AG09309 (cell line): ENCODE measurements at places on chromosomes 7 and 10.

- no peak for DNase-seq
These were observed 256.6 kb downstream of the RPS24 start for GRCh38 chr10:78290131-78290750.

GRCh38 chr7:131147604-131148003, 180.1 kb upstream of the MKLN1 start:
- no peak for DNase-seq

DNA sequence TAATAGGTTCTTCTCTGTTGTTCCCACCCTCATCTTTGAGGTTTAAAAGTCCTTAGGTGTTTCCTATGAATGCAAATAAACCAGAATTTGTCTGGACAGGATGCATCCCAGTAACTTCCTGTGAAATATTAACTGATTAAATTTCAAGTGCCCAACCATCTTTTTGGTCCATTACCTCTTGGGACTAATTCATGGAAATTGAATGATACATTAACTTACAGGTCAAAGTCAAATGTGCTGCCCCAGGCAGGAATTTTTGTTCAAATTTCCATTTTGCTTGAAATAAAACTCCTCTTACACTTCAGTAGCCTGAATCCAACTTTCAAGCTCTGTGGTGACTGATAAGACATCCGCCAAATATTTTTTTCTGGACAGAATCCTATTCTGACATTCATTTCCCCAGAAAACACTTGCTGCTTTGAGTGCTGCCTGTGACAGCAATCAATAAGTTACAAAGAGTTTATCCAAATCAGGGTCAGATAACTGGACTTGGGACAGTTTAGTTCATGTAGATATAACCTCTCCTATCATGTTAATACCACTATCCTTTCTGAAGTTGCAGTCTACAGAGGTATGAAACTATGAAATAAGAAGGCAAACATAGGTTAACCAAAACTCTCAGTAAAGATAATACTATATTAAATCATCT, 383.5 kb downstream of the POM121L12 start:
- no peak for DNase-seq

DNA sequence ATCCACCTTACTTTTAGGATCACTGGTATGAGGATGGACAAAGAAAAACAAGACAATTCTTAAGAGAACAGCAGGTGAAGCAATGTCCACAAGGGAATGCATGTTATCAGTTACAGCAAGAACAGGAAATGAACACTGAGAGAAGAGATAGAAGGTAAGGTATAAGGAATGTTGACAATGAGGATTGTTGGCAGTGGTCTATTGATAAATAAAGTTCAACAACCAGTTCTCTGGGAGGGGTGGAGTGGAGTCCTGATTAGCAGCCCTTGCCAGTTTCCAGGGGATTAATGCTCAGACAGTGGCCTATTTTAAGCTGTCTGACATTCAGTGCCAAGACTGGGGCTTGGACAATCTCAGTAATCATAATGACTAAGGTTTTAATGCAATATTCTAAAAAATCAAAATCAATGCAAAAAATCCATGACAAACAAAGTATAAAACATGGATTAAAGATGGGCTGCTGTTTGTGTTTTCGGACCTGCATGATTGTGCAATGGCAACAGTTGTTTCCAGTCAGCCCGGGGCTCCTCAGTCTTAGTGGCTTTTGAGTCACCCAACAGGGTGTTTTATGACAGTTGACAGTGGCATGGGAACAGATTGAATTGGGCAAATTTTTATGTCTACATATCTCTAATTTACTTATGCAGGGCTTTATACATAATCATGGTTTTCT, 13.8 kb upstream of the AKR1B1 start:
- no peak for DNase-seq

DNA sequence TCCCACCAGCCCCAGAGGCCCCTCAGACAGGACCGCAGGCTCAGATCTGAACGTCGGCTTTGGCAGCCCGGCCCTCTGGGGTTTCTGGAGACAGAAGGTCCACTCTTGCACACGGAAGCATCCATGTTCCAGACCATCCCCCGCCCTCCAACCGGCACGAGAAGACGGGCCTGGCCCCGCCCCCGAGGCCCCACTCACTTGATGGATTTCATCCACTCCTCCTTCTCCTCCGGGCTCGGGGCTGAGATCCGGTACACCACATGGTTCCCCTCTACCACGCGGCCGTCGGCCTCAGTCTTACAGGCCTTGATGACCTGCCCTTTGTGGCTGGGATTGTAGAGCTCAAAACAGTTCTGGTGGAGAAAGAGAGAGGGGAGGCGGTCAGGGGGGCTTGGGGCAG, 107.3 kb downstream of the CYTH3 start:
- DNase-seq, result no peak

- no peak for DNase-seq
These were observed 3.9 kb upstream of the EPC1 start for GRCh38 chr10:32350811-32351350.

DNA sequence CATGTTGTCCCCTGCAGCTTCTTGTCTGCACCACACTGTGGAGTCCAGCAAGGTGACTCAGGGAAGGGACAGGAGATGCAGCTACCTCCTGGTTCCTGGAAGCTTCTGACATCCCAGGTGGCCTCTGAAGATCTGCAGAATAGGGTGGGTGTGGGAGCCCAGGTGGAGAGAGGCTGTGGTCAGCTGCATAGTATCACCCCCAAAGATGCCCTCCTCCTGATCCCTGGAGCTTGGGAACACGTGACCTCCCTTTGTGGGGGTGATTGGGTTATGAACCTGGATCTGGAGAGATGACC, 25.4 kb downstream of the CALML3 start:
- no peak for DNase-seq

- DNase-seq, result no peak
These were observed 170.3 kb downstream of the SEMA3E start for GRCh38 chr7:83478616-83479015.

- DNase-seq, result no peak
These were observed 8.8 kb downstream of the ADAP1 start for GRCh38 chr7:945556-946255.

DNA sequence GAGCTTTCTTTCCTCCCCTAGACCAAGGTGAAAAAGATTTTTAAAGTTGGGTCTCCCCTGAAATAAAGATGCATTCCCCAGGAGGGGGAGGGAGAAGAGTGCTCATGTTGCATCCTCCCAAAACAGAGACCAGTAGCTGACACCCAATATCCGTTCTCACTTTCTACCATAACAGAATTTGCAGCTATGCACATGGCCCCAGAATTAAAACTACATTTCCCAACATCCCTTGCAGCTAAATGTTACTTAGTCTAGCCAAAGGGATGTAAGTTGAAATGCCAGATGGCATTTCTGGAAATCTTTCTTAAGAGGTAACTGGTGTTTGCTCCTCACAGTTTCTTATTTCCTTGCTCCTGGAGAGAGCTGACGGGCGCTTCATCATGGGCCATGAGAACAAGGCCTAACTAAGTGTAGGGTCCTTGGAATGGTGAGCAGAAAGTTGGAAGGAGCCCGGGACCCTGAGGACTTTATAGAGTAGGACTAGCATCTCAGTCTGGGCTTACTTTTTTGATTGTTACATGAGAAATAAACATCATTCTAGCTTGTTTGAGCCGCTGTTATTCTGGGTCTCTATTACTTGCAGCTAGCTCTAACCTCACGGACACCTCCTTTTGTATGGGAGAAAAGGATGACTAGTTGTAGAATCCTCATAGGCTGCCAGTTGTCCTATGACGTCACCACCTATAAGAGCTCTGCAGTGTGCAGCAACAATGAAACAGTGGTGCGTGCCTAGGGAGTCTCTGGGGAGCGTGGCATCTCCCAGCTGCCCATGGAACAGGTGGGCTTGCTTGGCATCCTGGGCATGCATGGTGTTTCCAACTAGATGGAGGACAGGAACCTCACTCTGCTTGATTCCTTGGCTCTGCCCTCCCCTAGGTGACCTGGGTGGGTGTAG, 46.1 kb upstream of the EXOC6 start:
- DNase-seq, result no peak

- DNase-seq, result no peak
These were observed 76.0 kb downstream of the DENND2A start for GRCh38 chr7:140564643-140565042.

DNA sequence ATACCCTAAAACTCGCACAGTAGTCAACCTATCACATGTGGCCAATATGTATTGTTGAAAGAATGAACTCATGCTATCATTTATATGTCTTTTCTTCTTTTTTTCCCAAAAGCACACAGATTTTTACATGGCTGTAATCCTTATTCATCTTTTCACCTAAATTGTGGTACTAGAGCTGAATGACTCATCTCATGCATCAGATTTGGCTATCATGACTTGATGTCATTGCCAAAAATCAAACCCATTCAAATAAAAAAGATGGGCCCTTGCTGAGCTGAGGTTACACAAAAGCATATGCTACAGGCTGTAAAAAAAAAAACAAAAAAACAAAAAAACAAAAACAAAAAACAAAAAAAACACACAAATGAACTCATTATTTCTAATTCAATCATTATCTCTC, 3.3 kb upstream of the LMOD2 start:
- no peak for DNase-seq

- peak; percentile 77 for DNase-seq
These were observed 87.5 kb upstream of the NRP1 start for GRCh38 chr10:33421789-33422462.

GRCh38 chr7:130006771-130007170, 44.4 kb downstream of the ZC3HC1 start:
- no peak for DNase-seq

DNA sequence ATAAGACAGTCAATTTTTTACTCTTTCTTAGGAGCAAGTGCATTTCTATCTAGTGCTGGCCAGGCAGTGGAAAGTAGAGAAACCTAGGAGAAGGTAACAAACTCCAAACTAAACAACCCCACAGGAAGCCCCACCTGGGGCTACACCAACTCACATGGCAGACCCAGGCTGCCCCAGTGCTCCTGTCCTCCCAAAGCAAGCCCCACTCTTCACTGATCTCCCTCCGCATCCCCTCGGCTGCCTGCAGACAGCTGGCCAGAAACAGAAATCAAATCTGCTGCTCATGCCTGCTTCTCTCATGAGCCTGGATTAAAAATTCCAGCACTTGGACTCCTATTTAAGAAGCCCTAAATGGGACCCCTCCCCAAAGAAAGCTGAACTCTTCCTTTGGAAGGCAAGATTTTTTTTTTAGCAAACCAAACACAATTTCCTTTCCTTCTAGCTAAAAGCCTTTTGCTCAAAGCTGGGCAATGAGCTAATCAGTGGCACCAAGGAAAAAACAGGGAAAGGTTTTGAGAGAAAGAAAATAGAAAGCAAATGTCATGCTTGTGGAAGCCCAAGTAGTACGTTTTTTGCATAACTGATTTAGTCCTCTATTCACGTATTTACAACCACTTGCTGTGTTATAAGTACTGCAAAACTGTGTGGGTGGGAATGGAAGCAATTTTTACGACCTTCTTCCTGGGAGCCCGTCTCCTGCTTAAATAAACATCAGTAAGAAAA, 10.8 kb downstream of the PDE1C start:
- peak; percentile 77 for DNase-seq

- no peak for DNase-seq
These were observed 84.0 kb upstream of the GTF2I start for GRCh38 chr7:74573512-74573911.

GRCh38 chr7:132708470-132708869, 132.2 kb upstream of the PLXNA4 start:
- DNase-seq, result no peak

DNA sequence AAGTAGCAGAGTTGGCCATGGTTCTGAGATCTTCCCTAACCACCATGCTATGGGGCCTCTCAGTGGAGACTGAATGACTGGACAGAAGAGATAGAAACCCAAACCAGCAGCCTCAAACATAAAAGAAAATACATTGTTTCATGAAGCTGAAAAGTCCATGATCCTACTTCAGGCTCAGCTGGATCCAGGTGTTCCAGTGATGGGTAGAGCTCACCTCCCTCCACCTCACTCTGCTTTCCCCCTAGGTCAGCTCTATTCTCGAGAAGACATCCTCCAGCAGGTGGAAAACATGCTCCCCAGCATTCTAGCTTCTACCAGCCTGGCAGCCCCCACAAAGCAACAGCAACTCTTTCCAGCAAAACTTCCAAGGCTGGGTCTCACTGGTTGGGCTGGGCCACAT, 132.1 kb downstream of the OAT start:
- no peak for DNase-seq

GRCh38 chr7:18210377-18210776, 182.7 kb upstream of the PRPS1L1 start:
- DNase-seq, result no peak

GRCh38 chr10:118017071-118017740, 29.5 kb downstream of the RAB11FIP2 start:
- DNase-seq, result no peak

GRCh38 chr10:85789125-85789524, 577.5 kb downstream of the GRID1 start:
- no peak for DNase-seq

DNA sequence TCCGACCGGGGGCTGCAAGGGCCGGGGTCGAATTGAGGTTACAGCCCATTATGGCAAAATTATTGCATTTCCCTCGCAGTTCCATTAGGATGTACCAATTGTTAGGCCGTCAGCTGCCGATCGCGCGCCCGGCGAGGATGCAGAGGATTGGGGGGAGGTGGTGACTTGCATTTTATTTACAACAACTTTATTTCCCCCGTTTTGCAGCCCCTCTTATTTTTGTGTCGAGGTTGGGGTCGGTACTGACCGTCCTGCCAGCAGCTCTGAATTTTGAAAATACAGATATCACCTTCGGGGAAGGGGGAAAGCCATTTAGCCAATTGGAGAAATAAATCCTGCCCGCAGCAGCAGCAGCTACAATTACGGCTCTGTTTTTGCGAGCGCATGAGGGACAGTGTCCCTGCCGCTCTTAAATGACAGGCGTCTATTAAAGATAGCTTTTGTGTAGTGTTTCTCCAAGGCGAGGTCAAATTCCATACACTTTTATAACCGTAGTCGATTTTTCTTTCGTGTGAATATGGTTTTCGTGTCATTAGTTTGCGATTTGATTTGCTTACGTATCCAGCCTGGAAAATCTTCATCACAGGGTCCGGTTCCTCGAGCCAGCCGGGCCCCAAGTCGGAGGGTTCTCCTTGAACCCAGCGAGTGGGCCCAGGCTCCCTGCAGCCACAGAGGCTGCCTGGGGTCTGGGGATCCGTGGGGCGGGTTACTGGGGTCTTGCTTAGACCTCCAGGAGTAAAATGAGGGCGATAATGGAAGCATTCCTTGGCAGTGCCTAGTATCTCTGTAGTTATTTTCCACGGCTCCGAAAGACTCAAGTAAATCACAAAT, 684 bp upstream of the HOXA5 start:
- DNase-seq, result no peak

GRCh38 chr10:105837951-105838350, 1196.9 kb downstream of the SORCS3 start:
- DNase-seq, result no peak

GRCh38 chr7:16465469-16466361, at the start of gene SOSTDC1:
SOSTDC1 (minus strand) TSS chr7:16465738; CDS start chr7:16465668, 70 bp downstream.
- DNase-seq, result no peak
